ENCODE measurements at places on chromosomes 6 and 20.
A peak's percentile ranks its signal among the peaks of the same experiment; 100 is the strongest.

- no peak for DNase-seq
These were observed 304.9 kb downstream of the CDH26 start for GRCh38 chr20:60262967-60263603.

DNA sequence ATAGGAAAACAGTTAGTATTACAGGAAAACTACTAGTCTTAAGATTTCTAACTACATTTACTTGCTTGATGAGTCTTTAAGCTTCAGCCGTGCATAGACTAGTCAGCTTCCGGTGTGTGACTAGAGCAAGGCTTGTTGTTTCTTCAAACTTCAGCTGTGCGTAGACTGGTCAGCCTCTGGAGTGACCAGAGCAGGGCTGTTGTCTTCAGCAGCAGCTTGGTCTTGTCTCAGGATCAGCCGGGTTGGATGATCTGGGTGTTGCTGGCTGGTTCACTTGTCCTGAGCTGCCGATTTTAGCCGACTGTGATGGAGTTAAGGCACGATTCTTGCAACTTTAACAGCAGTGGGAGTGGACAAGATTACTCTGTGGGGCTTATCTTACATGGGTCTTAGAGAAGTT lies 44.7 kb downstream of the HLA-C start:
- no peak for DNase-seq

DNA sequence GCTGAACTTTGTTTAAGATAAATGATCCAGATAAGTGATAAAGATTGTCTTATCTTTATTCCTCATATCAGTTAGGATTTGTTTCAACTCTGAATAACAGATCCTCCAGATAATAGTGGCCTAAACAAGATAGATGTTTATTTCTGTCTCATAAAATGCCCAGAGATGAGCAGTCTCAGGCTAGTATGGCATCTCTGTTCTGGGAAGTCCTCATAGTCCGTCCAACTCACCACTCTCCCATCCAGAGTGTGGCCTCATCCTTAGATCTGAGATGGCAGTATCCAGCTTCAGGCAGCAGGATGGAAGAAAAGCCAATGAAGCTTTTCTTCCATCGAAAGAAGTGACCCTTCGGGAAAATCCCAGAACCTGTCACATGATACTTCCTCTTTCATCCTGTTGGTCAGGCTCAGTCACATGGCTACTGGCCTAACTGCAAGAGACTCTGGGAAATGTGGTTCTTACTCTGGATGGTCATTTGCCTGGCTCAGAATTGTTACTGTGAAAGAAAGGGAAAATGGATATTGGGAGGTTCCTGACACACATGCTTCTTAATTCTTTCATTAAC lies 29.4 kb upstream of the TAGAP start:
- DNase-seq: peak; percentile 10

GRCh38 chr6:85747093-85747492 lies 104.4 kb upstream of the SYNCRIP start:
- no peak for DNase-seq

DNA sequence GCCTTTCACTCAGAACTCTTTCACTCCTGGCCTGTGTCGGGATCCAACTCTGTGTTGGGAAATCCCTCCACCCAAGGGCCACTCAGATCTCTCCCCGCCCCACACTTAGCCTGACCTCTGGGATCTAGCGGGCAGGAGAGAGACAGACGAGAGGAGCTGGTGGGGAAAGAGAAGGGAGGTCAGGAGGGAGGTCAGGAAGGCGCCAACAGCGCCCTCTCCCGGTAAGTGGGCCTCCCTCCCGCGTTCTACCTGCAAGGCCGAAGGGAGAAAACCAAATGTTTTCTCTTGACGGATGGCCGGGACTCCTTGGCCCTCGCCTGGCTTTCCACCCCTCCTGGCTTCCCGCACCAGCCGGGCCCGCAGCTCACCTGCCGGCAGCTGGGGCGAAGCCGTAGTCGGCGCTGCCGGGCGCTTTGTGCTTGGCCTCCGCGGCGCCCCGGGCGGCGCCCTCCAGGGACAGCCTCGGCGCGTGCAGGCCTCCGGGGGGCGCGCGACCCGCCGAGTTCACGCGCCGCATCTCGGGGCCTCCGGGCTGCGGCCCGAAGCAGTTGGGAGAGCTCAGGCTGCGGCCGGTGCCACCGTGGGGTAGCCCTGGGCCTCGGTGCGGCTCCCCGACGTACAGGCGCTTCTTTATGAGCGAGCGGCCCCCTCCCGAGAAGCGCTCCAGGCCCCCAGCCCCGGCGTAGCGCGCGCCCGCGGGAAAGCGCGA lies 38.2 kb downstream of the C6orf132 start:
- DNase-seq: peak; percentile 24

GRCh38 chr6:121664158-121664557 lies 228.7 kb downstream of the GJA1 start:
- DNase-seq: no peak

- DNase-seq: no peak
These were observed 6.7 kb upstream of the BEND3 start for GRCh38 chr6:107121964-107122495.

- no peak for DNase-seq
These were observed 454.5 kb upstream of the CITED2 start for GRCh38 chr6:139828751-139829519.

GRCh38 chr6:90948540-90948939 lies 361.7 kb upstream of the MAP3K7 start:
- no peak for DNase-seq

- no peak for DNase-seq
These were observed 666.6 kb upstream of the CITED2 start for GRCh38 chr6:140041056-140041455.

GRCh38 chr6:157800420-157801237 lies 22.4 kb upstream of the SNX9 start:
- peak; percentile 14 for DNase-seq

DNA sequence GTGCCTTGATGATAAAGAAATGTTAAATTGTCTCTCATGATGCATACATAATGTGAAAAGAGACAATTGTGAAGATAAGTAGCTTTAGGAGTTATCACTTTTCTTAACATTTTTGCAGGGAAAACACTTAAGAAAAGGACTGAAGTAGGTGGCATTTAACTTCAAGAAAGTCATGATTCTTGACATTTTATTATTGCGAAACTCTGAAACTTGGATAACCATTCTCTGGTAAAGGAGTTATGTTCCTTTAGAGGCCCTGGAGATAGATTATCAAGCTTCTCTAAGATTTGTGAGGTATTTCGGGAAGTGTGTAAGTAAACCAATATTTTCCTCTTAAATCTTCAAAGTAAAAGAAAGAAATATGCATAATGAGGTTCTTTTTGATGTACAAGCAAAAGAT lies 38.5 kb downstream of the HTR1B start:
- no peak for DNase-seq

DNA sequence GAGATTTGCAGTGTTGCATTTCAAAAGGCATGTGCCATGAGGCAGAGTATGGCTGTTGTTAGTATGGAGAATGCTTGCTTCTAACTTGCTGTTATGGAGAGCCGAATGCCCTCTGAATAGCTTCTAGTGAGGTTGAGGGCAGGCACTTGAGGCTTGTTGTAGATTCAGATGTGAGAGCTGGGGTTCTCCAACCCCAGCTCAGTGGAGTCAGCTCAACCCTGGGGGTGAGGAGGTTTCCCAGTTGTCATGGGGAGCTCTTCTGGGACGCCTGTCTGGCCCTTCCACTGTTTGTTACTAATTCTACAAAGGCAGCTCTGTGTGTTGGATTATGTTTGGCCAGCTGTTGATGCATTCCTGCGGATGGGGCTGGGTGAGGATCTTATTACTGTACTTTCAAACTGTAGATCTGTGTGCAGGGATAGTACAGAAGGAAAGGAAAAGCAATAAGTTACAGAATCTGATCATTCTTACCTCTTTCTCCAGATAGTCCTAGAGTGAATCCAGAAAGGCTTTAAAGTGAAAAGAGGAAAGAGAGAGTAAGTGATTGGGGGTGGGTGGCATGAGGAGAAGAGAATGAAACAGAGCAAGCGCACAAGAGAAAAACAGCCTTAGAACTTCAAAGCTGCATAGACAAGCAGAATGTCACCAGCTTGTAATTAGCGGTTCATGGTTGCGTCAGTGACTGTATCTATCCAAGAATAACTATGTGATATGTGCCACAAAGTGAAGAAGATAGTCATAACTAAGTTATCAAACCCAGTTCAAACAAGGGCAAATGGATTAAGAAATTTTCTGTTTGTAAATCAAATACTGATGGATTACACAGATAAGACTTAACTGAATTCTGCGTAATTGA lies 148.7 kb downstream of the PRL start:
- DNase-seq: peak; percentile 21

- no peak for DNase-seq
These were observed 13.0 kb downstream of the TXNDC5 start for GRCh38 chr6:7897461-7898192.

DNA sequence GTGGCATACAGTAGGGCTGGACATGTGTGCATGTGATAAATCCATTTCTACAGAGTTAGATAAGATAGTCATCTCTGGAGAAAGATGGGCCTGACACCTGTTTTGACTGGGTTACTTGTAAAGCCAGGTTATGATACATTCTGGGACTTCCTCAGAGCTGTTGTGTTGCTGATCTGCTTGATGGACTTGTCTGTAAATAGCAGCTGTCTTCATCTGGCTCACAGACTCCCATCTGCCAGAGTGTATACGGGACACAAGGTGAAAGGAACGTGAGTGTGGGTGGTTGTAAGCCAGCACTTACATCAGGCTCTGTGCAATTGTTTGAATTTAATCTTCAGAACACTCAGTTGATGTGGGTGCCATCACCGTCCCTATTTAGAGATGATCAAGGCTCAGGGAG lies 49.8 kb downstream of the ZDHHC14 start:
- DNase-seq: no peak

DNA sequence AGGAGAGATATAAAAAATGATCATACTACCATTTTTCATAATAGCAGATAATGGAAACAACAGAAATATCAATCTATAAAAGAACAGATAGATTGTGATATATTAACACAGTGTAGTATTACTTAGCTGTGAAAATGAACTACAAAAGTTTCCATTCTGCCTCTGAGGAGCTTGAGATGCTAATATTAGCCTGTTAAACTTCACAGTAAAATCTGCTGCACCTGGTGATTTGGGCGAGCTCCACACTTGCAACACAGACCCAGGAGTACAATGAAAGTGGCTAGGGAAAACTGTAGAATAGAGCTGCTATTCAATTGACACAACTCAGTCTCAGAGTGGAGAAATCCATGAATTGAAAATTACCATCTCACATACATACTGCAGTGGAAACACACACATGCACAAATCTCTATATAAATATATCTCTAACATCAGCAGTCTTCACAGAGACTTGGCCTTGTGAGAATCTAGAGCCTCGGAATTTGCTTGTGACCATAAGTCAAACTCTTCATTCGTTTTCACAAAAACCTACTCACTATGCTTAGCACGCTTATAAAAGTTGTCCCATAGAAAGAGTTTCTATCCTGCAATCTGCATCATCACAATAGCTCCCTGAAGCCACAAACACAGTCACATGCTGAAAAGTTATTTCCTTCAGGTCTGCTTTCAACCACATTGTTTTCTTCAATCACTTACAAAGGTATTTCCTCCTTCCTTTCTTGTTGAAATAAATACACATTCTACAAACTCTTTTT lies 133.0 kb downstream of the PAK5 start:
- no peak for DNase-seq

- DNase-seq: peak; percentile 69
These were observed 80.3 kb downstream of the ZDHHC14 start for GRCh38 chr6:157461000-157461915.

- no peak for DNase-seq
These were observed 439.5 kb upstream of the CDH4 start for GRCh38 chr20:60812561-60812960.

- DNase-seq: no peak
These were observed 171.1 kb downstream of the PREX1 start for GRCh38 chr20:48656661-48657211.

DNA sequence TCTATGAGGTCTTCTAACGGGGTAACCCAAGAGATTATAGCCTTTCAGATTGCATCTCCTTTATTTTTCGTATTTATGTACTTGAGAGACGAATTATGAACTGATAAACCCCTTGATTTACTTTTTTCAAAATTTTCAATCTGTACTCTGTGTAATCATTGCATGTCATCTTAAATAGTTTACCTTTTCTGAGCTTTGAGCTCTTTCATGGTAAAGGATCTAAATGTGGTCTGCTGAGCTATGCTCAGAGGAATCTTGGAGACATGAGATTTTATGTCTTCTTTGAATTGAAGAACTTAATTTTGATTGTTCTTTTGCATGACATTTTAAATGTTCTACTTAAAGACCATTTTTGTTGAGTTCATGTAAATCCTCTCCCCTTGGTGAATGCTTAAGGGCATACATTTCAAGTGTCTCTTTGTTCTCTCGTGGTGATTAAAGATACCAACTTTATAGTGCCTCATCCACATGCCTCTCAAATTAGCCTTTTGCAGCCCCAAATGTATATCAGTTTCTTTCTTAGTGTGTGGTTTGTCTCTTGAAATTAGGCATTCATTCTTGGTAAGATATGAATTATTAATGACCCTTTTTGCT lies 116.3 kb upstream of the SCGN start:
- no peak for DNase-seq

DNA sequence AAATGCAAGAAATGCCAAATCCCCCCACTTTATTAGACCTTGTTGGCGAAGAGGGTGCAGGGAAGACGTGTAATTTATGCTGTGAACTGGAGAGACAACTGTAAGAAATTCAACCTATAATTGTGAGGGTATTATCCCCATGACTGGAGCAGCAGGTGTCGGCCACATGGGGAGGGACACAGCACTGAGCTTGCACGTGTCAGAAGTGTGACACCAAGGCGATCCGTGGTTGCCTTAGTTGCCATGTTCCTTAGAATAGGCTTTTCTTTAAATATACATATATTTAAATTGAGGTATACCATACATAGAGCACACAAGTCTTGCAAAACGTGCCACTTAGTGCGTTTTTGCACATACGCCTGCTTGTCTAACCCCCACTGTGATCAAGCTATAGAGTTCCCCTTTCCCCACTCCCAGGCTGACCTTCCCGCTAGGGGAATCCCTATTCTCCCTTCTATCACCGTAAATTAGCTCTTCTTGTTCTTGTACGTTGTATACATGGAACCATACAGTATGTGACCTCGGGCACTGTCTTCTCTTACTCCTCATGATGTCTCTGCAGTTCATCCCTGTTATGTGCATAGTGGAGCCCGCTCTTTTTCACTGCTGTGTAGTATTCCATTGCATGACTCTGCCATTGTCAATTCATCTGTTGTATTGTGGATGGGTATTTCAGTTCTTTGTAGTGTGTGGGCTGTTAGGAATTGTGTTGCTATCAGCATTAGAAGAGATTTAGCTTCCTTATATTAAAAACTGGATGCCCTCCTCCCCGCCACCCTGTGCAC lies 81.6 kb upstream of the PMEPA1 start:
- no peak for DNase-seq

GRCh38 chr6:87065117-87065516 lies 29.8 kb downstream of the CGA start:
- DNase-seq: no peak

DNA sequence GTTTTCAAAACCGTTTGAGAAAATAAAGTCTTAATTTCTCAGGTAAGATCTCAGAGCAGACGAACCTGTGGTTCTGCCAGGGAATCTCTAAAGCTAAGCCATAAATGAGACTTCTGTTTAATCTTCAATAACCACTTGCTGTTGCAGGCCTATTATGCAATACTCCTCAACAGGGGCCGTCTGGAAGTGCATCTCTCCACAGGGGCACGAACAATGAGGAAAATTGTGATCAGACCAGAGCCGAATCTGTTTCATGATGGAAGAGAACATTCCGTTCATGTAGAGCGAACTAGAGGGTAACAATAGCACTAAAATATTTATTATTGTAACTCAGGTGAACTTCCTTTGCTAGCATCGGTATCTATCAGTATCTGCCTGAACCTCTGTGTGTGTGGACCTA lies 223.7 kb downstream of the ARHGAP18 start:
- no peak for DNase-seq

GRCh38 chr20:1894471-1894950 lies 696 bp upstream of the SIRPA start:
- DNase-seq: peak; percentile 12

- no peak for DNase-seq
These were observed 5.9 kb downstream of the RNASET2 start for GRCh38 chr6:166950443-166950821.

Data from kidney capillary endothelial cell (primary cell).